Lung (tissue), 17 donors: ENCODE measurements at places on chromosomes 1 and 21. TPM values are rescaled to one million over a fixed set of nuclear protein-coding genes. Genes with fewer than 3 reads are reported as not detected.

GRCh38 chr1:90394247-90394646 is 322.9 kb downstream of the BARHL2 start:
- H3K36me3 ChIP-seq: no peaks in the 10 kb centered on the region
- peak; percentile 25 for DNase-seq
- H3K4me1 ChIP-seq: no peaks in the 10 kb centered on the region
- no peak overlapping the region for H3K4me3 ChIP-seq

DNA sequence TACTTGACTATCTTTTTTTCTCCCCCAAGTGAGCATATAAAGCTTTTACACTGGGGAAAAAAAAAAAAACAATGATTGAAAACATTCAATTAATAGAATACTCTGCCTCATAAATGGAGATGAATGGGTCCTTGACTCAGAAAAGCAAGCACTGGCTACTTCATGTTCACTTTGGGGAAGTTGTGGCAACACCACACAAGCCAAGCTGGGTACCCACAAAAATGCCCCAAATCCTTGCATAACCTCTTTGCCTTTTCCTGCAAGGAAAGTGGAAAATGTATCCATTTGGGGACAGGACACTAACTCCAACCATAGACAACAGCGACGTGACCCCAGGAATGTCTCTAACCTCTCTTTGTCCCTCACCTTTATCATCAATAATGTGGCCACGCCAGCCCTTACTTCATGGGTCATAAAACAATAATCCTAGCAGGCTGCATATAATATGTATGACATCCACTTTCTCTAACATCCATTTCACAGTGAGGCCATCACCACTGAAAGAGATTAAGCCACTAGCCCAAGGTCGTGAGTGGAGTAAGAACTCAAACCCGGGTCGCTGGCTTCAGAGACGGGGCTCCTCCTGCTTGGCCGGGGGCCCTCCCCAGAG is 2.3 kb downstream of the ECE1 start:
- no peaks in the 10 kb centered on the region for H3K36me3 ChIP-seq
- no peak for DNase-seq
- H3K4me3 ChIP-seq: no peak overlapping the region
- H3K27me3 ChIP-seq: no peaks in the 10 kb centered on the region

The CYYR1 gene
- total RNA-seq: 38.3 TPM

The DMRTA2 gene
- total RNA-seq: not detected

The IGSF9 gene
- total RNA-seq: 1.8 TPM

DNA sequence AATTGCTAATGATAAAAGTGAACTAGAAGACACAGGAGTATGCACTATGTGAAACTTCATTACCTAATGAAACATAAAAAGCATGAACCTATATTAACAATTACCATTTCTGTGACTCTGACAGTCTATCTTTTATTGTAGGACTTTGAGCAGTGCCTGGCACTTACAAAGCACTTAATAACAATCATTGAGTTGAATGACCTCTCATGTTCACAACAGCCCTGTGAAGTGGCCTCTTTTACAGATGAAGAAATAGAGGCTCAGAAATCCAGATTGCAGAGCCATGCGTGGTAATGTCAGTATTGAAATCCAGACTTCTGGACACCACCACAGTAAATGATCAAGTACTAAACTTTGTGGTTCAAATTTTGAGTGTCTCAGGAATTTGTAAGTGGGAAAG is 326.4 kb downstream of the NTNG1 start:
- no peaks in the 10 kb centered on the region for H3K36me3 ChIP-seq
- no peak for DNase-seq
- H3K27me3 ChIP-seq: no peaks in the 10 kb centered on the region

DNA sequence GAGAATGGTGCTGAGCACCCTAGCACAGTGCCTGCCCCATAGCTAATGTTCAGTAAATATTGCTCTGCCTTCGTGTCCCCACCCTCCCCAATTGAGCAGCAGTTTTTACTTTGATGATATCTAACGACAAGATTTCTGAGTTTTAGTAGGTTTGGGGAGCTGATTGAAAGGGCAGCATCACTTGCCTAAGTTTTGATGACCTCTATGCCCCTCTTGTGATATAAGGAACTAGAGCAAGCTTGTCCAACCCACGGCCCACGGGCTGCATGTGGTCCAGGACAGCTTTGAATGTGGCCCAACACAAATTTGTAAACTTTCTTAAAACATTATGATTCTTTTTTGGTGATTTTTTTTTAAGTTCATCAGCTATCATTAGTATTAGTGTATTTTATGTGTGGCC is 1.6 kb downstream of the CNIH4 start:
- H3K27me3 ChIP-seq: no peaks in the 10 kb centered on the region
- no peak overlapping the region for H3K4me3 ChIP-seq
- H3K27ac ChIP-seq: no peak overlapping the region
- no peaks in the 10 kb centered on the region for H3K4me1 ChIP-seq
- DNase-seq: no peak
- no peaks in the 10 kb centered on the region for H3K36me3 ChIP-seq

The C4BPA gene
- 203 TPM for total RNA-seq

- H3K27me3 ChIP-seq: no peaks in the 10 kb centered on the region
- no peaks in the 10 kb centered on the region for H3K36me3 ChIP-seq
- no peaks in the 10 kb centered on the region for H3K4me1 ChIP-seq
- H3K27ac ChIP-seq: no peak overlapping the region
- DNase-seq: no peak
Observed at GRCh38 chr1:59162665-59163064, 134.2 kb upstream of the FGGY start.

DNA sequence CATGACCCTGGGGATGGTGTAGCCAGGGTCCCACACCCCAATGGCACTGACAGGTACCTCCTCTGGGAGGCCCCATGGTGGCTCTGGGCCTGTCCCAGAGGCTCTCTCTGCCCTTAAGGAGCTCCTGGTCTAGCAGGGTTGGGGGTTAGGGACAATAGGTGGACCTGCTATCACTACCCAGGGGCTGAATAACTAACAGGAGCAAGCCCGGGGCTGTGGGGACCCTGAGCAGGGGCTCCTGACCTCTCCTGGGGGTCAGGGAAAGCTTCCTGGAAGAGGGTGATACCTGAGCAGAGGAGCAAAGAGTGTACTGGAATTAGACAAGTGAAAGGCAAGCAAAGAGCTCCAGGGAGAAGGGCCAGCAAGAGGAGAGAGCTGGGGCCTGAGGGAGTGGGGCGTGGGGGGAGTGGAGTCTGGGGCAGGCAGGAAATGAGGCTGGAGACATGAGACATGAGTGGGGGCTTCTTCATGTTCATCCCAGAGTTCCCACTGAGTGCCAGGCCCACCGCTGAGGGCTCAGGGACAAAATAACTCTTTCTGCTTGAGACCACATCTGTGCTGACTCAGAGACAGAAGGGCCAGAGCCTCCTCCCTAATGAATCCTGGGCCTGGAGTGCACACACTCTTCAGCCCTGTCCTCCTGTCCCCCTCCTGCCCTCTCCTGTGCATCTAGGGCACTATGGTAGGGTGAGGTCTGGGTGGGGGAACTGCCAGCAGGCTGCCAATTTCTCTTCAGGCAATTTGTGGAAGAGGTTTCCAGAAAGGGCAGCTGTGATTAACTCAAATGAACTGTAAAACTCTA is 517.6 kb downstream of the PTPRU start:
- H3K4me1 ChIP-seq: no peaks in the 10 kb centered on the region
- no peak overlapping the region for H3K27ac ChIP-seq
- no peaks in the 10 kb centered on the region for H3K36me3 ChIP-seq
- no peak for DNase-seq

The CHAF1B gene
- 1.6 TPM for total RNA-seq

GRCh38 chr1:82160903-82161302 is 360.2 kb downstream of the ADGRL2 start:
- peak; percentile 39 for DNase-seq
- peak overlapping the region; percentile 45 for H3K27ac ChIP-seq
- peaks cover 3% of the 10 kb centered on the region for H3K4me1 ChIP-seq

DNA sequence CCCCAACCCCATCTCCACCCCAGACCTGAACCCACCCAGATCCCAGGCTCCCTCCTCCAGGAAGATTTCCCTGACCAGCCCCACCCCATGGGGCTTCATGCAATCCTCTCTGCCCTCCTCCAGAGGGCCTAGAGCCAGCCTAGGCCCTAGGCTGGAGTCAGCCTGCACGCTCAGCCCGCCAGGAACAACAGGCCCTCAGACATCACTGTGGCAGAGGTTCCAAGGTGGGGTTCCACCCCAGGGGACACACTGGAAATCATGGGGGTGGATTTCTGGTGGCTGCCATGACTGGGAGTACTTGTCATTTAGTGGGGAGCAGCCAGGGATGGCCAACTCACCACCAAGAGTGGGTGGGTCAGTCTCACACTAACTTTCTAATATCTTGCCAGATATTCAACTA is 122.0 kb downstream of the GLIS1 start:
- H3K36me3 ChIP-seq: no peaks in the 10 kb centered on the region
- H3K4me1 ChIP-seq: peaks cover 14% of the 10 kb centered on the region
- no peak for DNase-seq
- H3K4me3 ChIP-seq: no peak overlapping the region
- H3K27ac ChIP-seq: no peak overlapping the region

The AKNAD1 gene
- 0.31 TPM for total RNA-seq

DNA sequence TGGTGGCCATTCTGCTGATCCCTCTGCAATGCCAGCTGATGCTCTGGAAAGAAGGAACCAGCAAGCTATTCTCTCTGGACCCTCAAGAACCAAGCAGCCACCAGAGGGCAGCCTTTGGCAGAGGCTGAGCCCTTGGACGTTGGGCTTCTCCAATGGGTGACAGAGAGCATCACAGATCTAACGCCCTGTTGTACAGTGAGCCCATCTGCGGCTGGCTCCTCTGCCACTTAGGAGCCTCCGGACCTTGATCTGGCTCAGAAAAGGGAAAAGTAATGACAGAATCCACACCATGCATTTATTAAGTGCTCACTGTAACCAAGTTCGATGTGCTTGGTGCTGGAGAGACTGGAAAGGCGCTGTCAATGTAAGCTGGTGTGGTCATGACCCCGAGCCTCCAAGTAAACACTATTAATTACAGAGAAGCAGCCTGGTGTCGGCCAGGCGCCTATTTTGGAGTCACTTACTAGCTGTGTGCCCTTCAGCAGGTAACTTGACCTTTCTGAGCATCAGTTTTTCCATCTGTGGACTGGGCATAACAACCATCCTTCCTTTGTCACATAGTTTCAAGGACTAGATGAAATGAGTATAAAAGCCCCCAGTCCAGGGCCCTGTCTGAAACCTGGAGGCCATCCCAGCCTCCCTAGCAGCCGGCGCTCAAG is 34.9 kb downstream of the ECE1 start:
- peak; percentile 92 for DNase-seq
- H3K27ac ChIP-seq: no peak overlapping the region
- peaks cover 3% of the 10 kb centered on the region for H3K4me1 ChIP-seq
- no peak overlapping the region for H3K4me3 ChIP-seq
- H3K27me3 ChIP-seq: no peaks in the 10 kb centered on the region

- H3K27me3 ChIP-seq: no peaks in the 10 kb centered on the region
- H3K27ac ChIP-seq: no peak overlapping the region
- H3K4me1 ChIP-seq: peaks cover 16% of the 10 kb centered on the region
Observed at GRCh38 chr1:21673277-21673780, 4.2 kb upstream of the RAP1GAP start.

DNA sequence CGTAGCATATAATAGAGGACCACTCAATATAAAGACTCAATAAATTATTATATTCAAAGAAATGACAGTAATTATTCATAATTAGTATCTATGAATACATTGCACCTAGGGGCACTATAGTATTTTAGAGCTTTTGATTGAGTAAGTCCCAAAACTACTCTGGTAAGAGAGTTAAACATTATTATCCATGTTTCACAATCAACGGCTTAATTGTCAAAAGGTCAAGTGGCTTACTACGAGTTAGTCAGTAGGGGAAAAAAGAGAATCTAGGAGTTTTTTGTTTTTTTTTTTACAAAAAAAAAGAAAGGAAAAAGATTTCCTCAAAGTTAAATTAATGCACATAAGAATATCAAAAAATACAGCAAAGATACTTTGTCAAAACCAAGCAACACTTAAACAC is 20.4 kb upstream of the LAMC1 start:
- H3K4me3 ChIP-seq: no peak overlapping the region
- DNase-seq: peak; percentile 58
- no peak overlapping the region for H3K27ac ChIP-seq
- H3K27me3 ChIP-seq: no peaks in the 10 kb centered on the region

DNA sequence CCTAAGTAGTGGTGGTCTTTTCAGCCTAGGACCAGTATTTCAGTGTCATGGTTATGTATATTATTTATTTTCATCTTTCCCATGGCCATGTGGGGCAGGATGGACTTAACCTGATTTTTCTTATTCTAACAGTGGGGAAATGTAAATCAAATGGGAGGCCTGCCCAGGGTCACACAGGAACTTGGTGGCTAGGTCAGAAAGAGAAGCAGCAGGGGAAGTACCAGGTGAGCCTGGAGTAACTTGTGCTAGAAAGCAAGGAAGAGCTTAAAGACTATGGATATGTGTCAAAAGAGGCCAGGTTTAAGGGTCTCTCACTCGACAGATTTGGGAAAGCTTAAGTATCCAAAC is 936 bp downstream of the ZFP69B start:
- no peak overlapping the region for H3K4me3 ChIP-seq
- no peak overlapping the region for H3K27ac ChIP-seq
- DNase-seq: no peak
- H3K36me3 ChIP-seq: peaks cover 21% of the 10 kb centered on the region
- H3K4me1 ChIP-seq: no peaks in the 10 kb centered on the region

- DNase-seq: no peak
- no peaks in the 10 kb centered on the region for H3K4me1 ChIP-seq
- H3K27ac ChIP-seq: no peak overlapping the region
- no peaks in the 10 kb centered on the region for H3K27me3 ChIP-seq
Observed at GRCh38 chr1:206438554-206438953, 31.7 kb upstream of the IKBKE start.

- H3K36me3 ChIP-seq: peaks cover 15% of the 10 kb centered on the region
- peak overlapping the region; percentile 88 for H3K27ac ChIP-seq
- no peak for DNase-seq
- no peaks in the 10 kb centered on the region for H3K4me1 ChIP-seq
Observed at GRCh38 chr1:151048645-151049032, 1.1 kb downstream of the C1orf56 start.

- DNase-seq: no peak
- no peaks in the 10 kb centered on the region for H3K27me3 ChIP-seq
- peak overlapping the region; percentile 33 for H3K27ac ChIP-seq
- no peak overlapping the region for H3K4me3 ChIP-seq
- no peaks in the 10 kb centered on the region for H3K36me3 ChIP-seq
- H3K4me1 ChIP-seq: peaks cover 5% of the 10 kb centered on the region
Observed at GRCh38 chr1:43284546-43285110, 753 bp downstream of the C1orf210 start.

The ARHGEF19 gene
- 17.3 TPM for total RNA-seq

The MASP2 gene
- total RNA-seq: not detected

The NBPF6 gene
- not detected for total RNA-seq

GRCh38 chr1:232906441-232906840 is 44.0 kb upstream of the NTPCR start:
- H3K36me3 ChIP-seq: no peaks in the 10 kb centered on the region
- H3K4me3 ChIP-seq: no peak overlapping the region
- no peak for DNase-seq
- no peak overlapping the region for H3K27ac ChIP-seq
- no peaks in the 10 kb centered on the region for H3K27me3 ChIP-seq
